AG04449 (cell line): ENCODE measurements at places on chromosomes 3 and 15.
A peak's percentile ranks its signal among the peaks of the same experiment; 100 is the strongest.

GRCh38 chr15:47477341-47477740 is 240.0 kb upstream of the SEMA6D start:
- DNase-seq: no peak

DNA sequence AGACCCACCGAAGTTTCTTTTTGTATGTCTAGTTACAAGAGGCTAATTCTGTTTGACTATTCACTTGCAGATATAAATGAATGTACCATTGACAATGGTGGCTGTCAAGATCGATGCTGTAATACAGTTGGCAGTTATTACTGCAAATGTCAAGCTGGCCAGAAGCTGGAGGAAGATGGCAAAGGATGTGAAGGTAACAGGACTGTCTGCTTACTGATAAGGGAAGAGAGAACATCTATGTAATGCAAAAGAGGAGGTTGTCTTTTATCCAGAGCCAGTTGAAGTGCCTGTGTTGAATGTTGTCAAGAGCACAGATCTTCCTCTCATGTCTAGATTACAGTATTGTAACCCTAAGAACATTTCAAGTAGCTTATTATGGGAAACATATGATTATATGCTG is 549.5 kb upstream of the GOLIM4 start:
- no peak for DNase-seq

DNA sequence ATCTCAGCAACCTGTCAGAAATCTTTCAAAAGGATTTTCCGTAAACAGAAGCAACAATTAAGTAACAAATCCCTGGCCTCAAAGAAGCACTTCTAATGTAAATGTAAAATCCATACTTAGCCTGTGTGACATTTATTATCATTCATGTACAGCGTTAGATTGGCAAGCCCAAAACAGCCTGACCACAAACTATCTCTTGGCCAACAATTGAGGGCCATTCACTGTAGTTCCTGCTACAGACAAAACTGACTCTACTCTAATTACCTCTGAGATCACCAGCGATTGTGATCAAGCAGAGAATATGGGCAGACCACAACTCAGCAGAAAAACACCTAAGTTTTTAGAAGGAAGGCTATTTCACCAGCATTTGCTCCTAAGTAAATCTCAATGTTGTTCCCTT is 9.2 kb downstream of the SHQ1 start:
- no peak for DNase-seq

- no peak for DNase-seq
These were observed 17.9 kb upstream of the NMNAT3 start for GRCh38 chr3:139695426-139696313.

DNA sequence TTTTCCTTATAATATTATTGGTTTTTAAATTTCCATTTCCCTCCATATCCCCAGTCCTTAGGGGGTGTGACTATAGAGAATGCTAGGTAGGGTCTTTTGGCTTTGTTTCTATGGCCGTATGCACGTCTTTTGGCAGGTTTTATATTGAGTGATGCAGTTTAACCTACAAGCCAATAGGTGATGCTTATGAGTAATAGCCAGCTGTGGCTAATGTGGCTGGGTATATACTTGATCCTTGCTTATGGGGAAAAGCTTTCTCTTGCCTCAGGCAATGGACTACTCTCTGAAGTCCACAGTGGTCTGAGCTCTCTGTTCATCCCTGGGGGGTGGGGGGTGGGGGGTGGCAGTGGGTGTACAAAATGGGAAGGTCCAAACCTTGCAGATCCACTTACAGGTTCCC is 223.9 kb downstream of the MFSD1 start:
- no peak for DNase-seq

DNA sequence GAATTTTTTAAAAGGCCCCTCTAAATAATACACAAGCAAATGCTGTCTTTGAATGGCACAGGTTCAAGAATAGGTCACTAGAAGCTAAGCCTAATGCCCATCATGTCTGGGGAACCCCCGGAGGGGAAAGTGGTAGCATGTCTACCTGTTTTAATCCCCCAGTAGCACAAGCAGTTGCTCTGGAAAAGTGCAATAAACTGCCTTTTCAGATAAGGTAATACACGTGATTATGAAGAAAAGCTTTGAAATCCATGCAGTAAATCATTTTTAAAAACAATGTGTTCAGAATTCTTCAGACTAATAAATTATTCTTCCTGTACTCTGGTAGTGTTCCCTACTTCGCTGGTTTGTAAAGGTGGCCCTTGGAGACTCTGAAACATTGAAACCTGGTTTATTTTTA is 922.2 kb downstream of the ROBO1 start:
- DNase-seq: no peak

DNA sequence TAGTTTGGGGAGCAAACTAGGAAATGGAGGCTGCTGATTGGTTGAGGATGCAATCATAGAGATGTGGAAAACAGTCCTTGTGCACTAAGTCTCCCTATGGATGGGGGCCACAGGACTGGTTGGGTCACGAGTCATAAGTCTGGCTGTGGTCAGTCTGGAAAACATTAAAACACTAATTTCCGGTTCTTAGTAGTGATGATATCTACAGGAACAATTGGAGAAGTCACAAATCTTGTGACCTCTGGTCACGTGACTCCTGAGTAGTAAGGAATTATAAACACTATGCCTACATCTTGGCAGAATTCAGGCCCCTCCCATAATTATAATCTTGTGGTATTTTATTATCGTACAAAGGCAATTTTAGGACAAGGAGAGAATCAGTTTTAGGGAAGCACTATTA is 317.3 kb upstream of the ARPP21 start:
- DNase-seq: no peak

- no peak for DNase-seq
These were observed 258.0 kb upstream of the RARB start for GRCh38 chr3:25170021-25170420.

DNA sequence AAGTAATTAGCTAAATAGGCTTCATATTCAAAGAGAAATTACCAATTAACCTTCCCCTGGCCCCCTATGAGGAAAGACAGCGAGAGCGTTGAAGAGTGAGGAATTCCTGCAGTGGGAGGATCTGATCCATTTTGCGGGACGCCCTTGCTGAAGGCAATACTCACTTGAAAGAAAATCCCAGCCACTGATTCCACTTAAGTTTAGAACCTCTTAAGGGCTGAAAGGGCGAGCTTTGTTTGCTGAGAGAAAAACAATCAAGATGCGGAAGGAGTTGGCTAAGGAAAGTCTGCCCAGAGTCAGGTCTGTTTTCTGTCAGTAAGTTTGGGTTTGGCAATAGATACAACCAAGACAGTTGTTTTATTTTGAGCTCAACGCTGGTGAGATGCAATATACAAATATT is 102.8 kb upstream of the GBE1 start:
- DNase-seq: no peak

DNA sequence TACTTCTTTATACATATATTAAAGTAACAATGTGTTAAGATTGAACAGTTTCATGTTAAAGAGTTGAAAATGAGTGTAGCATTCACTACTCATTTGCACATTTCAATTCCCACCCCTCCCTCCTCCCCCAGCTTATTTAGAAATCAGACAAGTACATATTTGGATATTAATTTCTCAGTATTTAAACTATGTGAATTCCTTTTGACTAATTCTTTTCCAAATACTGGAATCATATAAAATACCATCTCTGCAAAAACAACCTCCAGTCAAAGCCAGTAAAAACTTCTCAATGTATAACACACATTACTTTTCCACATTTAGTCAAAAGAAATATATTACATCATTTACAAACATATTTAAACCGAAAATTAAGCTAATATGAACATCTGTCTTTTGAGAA is 25.5 kb upstream of the SHC4 start:
- DNase-seq: no peak

DNA sequence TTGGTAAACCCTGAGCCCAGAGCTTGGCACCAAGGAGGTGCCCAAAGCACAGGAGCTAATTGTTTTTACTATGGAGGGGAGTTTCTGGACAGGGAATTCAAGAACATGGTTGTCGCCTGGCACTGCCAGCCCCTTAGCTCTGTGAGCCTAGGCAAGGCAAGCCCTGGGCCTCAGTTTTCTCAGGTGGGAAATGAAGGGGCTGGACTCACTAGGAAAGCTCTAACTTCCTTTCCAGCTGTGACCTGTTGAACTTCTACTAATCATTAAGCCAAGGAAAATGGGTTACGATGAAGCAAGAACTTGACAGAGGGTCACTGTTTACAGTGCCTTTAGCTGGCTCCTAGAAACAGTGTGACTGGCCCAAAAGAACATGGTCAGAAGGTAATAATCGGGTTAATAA is 277.2 kb downstream of the SHQ1 start:
- no peak for DNase-seq

DNA sequence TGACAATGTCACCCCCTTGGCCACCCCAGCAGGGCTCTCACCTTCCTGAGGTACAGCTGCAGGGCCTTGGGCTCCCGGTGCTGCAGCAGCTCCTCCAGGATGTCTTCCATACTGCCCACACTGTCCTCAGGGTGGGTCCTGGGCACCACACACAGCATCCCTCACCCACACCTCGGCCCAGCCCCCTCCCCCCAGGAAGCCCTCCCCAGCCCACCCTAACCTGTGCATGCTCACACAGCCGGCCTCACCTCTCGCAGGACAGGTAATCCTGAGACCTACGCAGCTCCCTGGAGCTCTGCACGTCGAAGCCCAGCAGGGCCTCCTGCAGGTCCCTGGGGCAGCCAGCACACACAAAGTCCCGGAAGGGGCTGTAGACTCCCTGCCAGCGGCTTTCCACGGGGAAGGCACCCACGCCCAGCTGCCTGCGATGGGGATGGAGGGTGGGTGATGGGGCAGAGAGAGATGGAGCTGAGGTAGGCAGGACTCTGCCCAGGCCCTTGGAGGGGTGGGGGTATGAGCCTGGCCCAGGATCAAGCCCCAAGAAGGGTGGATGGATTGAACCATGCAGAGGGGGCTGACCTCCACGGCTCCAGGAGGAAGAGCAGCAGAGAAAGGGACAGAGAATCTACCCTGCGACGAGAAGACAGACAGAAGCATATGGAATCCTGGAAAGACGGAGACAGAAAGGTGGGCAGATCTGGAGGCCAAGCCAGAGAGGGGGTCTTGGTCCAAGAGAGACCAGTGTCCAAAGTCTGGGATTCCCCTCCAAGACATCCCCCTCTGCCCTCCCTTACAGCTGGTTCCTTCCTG is 16.7 kb downstream of the ALS2CL start:
- no peak for DNase-seq

GRCh38 chr3:149343951-149344350 is 10.5 kb upstream of the TM4SF18 start:
- no peak for DNase-seq

- DNase-seq: peak; percentile 7
These were observed 40.5 kb downstream of the ANO10 start for GRCh38 chr3:43581343-43581742.

DNA sequence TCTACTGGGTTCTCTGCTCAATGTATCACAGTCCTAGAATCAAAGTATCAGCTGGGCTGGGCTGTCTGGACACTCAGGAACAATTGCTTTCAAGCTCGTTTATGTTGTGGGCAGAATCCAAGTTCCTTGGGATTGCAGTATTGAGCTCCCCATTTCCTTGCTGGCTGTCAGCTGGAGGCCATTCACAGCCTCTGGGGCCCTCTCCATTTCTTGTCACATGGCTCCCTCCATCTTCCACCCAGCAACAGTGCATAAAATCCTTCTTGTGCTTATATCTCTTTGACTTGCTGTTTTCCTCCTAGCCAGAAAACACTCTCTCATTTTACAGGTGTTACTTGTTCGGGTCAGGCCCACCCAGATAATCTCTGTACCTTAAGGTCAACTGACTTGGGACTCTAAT is 363.5 kb downstream of the IGSF11 start:
- no peak for DNase-seq

DNA sequence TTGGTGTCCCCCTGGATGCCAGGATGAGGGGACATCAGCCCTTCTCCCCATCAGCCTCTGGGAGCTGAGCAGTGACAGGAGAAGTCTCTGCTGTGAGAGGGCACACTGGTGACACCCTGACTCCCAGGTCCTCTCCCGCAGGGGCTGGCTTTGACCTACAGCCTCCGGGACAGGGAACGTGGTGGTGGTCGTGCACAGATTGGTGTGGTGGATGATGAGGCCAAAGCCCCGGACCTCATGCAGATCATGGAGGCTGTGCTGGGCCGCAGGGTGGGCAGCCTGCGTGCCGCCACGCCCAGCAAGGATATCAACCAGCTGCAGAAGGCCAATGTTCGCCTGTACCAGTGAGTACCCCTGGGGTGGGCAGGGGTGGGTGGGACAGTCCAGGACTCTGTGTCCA is 6.8 kb downstream of the VILL start:
- DNase-seq: no peak

DNA sequence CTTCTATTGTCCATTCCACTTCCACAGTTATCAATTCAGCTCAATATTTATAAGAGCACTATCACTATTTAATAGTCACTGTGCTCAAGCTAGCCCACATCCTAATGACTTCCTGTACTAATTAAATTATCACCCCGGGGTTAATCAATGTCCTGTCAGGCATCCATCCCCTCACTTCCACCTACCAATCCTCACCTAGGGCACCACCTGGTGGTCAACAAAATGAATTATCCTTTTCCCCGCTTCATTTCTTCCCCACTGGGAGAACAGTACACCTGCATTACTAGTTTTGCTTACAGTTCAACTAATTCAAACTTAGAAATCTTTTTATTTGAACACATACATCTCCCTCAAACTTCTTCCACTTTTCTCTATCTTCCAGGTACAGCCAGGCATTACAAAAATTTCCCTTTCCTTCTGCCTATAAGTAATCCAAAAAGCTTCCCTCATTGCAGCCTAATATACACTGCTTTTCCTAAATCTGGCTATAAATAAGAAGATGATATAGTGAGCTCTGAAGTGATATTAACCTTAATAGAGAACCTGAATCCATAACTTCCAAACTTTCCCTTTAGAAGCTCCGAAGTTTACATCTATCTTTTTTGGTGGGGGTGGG is 68.5 kb downstream of the TMCC1 start:
- DNase-seq: no peak

GRCh38 chr15:89018207-89018606 is 70.0 kb upstream of the ABHD2 start:
- DNase-seq: peak; percentile 44

DNA sequence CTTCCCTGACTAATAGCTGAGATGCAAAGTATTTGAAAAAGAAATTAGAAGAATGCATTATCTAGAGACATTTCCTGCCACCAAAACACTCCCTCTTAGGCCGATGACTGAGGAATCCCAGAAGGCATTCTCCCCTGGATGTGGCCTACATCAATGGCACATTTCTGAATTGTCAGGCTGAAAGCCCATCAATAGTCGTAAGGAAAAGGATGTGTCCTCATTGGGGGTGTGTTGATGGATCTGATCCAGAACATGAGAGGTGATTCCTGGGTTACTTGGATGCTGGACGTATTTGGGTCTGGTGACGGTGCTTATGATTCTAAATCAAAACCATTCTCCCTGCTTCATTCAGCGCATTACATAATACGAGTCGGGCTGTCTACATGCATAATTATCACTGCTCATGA is 216.9 kb upstream of the CDIN1 start:
- no peak for DNase-seq

DNA sequence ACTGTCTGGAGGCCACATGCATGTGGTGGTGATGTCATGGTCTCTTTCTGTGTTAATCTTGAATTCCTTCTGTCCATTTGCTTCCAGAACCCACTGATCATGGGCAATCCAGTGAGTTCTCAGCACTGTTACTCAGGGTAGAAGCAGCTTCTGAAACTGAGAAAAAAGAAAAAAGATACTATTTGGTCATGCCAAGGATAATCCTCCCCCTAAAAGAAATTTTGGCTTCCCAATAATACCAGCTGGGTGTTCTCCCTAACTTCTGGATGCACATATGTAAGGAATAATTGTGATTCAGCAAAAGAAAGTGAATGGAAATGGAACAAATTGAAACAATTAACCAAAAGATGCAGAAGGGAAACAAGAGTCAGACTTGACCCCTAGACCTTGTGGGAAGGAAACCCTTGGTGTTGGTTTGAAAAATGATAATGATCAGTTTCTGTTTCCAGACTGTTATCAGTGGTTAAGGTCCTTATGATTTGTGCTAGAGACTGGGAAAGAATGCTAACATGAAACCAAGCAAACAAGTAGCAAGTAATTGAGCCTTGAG is 92.3 kb downstream of the RBMS3 start:
- DNase-seq: no peak
